Activated CD4-positive, alpha-beta T cell treated with anti-CD3 and anti-CD28 coated beads, Interleukin-2, amount 10 ng/mL, durations not matched to agents 24 days and 14 days (primary cell): ENCODE measurements at places on chromosomes 5 and 9. TPM values are rescaled to one million over a fixed set of nuclear protein-coding genes. Genes with fewer than 3 reads are reported as not detected.
A peak's percentile ranks its signal among the peaks of the same experiment; 100 is the strongest.

GRCh38 chr9:108816037-108816436 is 39.7 kb downstream of the ACTL7B start:
- no peak overlapping the region for H3K27ac ChIP-seq
- peaks cover 4% of the 10 kb centered on the region for H3K4me1 ChIP-seq
- peaks cover 7% of the 10 kb centered on the region for H3K27me3 ChIP-seq
- no peaks in the 10 kb centered on the region for H3K36me3 ChIP-seq
- no peak overlapping the region for H3K4me3 ChIP-seq

- H3K36me3 ChIP-seq, result no peaks in the 10 kb centered on the region
- peaks cover 16% of the 10 kb centered on the region for H3K27me3 ChIP-seq
- no peak for DNase-seq
- H3K27ac ChIP-seq, result no peak overlapping the region
- no peak overlapping the region for H3K4me3 ChIP-seq
Observed at GRCh38 chr9:109789556-109789955, 9.6 kb downstream of the PALM2AKAP2 start.

DNA sequence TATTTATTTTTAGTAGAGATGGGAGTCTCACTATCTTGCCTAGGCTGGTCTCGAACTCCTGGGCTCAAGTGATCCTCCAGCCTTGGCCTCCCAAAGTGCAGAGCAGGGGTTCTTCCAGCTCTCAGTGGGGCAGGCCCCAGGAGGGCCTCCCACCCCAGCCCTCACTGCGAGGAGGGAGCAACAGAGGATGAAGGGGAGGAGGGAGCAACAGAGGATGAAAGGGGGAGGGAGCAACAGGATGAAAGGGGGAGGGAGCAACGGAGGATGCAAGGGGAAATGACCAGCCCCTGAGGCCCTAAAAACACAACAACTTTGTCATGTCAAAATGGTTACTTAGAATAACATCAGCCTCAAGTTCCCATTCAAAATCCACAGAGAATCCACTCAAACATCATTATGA is 10.0 kb downstream of the TRIM14 start:
- DNase-seq, result peak; percentile 74
- no peaks in the 10 kb centered on the region for H3K27me3 ChIP-seq
- H3K4me1 ChIP-seq, result peaks cover 66% of the 10 kb centered on the region
- H3K27ac ChIP-seq, result peak overlapping the region; percentile 97
- H3K36me3 ChIP-seq, result peaks cover 70% of the 10 kb centered on the region
- peak overlapping the region; percentile 68 for H3K4me3 ChIP-seq

GRCh38 chr5:177099422-177100093 is 12.8 kb downstream of the FGFR4 start:
- peaks cover 6% of the 10 kb centered on the region for H3K27me3 ChIP-seq
- H3K27ac ChIP-seq, result no peak overlapping the region
- H3K36me3 ChIP-seq, result no peaks in the 10 kb centered on the region

DNA sequence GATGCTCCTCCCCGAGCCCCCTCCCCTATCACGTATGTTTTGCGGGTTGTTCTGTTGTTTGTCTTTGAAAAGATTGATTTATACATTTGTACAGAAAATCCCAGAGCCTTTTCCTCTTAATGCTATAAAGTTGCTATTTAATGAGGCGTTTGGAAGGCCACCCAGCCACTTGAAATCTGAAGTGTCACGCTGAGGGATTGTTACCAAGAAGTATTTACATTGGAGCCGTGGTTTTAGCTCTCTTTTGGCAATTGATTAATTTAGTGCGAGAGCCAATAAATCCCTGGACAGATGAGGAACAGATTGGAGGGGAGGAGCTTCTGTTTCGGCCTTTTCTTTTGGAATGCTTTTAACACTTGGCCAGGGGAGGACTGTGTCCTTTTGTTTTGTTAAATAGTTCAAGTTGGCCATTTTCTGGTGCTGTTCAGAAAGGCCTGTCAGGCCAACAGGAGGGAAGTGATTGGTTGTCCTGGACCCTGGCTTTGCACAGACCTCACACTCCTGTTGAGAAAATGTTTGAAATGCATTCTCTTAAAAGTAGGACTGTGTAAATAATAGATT is 250.2 kb downstream of the PDZD2 start:
- DNase-seq, result no peak
- no peak overlapping the region for H3K27ac ChIP-seq
- no peak overlapping the region for H3K4me3 ChIP-seq
- no peaks in the 10 kb centered on the region for H3K36me3 ChIP-seq

DNA sequence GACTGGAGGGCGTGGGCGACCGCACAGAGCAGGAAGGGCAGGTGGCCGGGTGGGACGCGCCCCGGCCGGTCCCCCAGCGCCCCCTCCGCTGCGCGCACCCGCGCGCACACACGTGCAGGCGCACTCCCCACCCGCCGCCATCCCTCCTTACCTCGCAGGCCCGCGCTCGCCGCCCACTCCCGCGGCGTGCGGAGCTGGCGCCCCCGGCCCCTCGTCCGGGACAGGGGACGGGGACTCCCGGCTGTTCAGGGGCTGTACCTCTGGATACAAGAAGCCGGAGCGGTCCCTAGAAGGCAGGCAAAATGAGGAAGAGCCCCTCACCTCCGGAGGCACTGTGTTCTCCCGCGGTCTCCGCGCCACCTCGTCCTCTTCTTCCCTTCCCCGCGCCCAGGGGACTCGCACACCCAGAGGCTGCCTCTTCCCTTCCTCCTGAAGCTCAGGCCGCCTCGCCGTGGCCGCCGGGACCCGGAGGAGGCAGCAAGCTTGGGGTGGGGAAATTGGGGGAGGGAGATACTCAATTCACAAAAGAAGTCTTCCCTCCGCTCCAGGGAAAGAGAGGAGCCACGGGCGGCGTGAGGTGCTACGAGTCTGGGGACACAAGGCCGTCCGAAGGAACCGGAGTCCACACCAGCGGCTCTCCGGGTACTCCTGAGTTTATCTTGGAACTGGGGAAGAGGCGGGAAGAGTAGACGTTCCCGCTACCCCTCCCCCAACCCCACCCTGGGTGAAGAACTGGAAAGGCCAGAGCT is 1.4 kb upstream of the GABRB2 start:
- peak overlapping the region; percentile 83 for H3K4me3 ChIP-seq
- no peak for DNase-seq
- H3K36me3 ChIP-seq, result no peaks in the 10 kb centered on the region
- H3K4me1 ChIP-seq, result peaks cover 9% of the 10 kb centered on the region

DNA sequence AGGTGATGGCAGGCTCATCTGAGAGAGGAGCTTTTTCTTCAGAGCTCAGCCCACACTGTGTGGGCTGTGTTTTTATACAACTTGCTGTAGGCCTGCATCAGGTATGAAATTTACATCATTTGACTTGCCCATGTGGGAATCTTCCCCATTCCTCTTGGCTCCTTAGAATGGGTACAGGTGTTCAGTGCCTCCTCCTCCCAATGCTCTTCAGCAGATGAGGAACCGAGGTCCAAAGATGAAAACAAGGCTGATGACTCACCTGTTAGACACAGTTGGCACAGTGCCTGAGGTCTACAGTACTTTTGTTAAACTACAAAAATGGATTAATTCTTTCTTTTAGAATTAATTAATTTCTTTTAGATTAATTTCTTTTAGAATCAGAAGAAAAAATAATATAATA is 20.8 kb downstream of the PAPPA start:
- DNase-seq, result no peak
- H3K4me3 ChIP-seq, result no peak overlapping the region
- no peak overlapping the region for H3K27ac ChIP-seq
- H3K4me1 ChIP-seq, result no peaks in the 10 kb centered on the region

- no peak for DNase-seq
- no peaks in the 10 kb centered on the region for H3K4me1 ChIP-seq
- H3K36me3 ChIP-seq, result no peaks in the 10 kb centered on the region
- no peaks in the 10 kb centered on the region for H3K27me3 ChIP-seq
- no peak overlapping the region for H3K4me3 ChIP-seq
Observed at GRCh38 chr5:23332650-23333251, 174.7 kb upstream of the PRDM9 start.

DNA sequence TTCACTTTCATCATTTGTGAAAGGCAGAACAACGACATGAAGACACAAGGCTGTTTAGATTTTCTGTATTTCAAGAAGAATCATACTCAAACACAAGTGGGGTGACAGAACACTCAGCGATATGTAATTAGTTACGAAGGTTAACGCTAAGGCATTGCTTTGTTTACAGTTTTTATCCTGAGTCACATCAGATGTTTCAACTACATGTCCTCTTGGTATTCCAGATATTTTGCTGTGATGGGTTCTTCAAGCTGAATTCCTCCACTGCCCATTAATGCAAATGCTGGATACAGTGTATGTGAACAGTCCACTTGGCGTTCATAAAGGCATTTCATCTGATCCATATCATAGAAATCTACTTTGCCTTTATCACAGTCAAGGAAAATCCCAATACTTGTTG is 43.4 kb downstream of the TRIM36 start:
- H3K27me3 ChIP-seq, result no peaks in the 10 kb centered on the region
- no peak overlapping the region for H3K27ac ChIP-seq
- no peak overlapping the region for H3K4me3 ChIP-seq
- H3K4me1 ChIP-seq, result no peaks in the 10 kb centered on the region
- no peak for DNase-seq

GRCh38 chr5:133564921-133565565 is 47.3 kb downstream of the FSTL4 start:
- DNase-seq, result no peak
- no peaks in the 10 kb centered on the region for H3K36me3 ChIP-seq
- H3K27ac ChIP-seq, result no peak overlapping the region

IFNB1 gene
- not detected in 2 replicates for total RNA-seq

GLDC gene
- 0.73 and 1.1 TPM in 2 replicates for total RNA-seq

TLX3 gene
- total RNA-seq, result not detected in 2 replicates

TAF11L10 gene
- total RNA-seq, result not detected in 2 replicates

QSOX2 gene
- total RNA-seq, result 26.4 and 28.0 TPM in 2 replicates
